ENCODE measurements at places on chromosomes 7 and 10.

- peak; percentile 44 for DNase-seq
Measured at GRCh38 chr10:98309366-98310355, 41.7 kb upstream of the LOXL4 start.

GRCh38 chr10:128203028-128203427, 76.8 kb upstream of the MKI67 start:
- no peak for DNase-seq

DNA sequence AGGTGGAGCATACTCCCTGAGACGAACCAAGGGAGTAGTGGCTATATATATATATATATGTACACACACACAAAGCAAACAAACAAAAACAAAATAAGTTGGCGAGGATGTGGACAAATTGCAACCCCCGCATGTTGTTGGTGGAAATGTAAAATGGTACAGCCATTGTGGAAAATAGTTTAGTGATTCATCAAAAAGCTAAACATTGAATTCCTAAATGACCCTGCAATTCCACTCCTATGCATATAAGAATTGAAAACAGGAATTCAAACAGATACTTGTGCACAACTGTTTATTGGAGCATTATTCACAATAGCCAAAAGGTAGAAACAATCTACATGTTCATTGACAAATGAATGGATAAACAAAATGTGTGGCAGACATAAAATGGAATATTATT, 407.9 kb downstream of the KCNMA1 start:
- no peak for DNase-seq

DNA sequence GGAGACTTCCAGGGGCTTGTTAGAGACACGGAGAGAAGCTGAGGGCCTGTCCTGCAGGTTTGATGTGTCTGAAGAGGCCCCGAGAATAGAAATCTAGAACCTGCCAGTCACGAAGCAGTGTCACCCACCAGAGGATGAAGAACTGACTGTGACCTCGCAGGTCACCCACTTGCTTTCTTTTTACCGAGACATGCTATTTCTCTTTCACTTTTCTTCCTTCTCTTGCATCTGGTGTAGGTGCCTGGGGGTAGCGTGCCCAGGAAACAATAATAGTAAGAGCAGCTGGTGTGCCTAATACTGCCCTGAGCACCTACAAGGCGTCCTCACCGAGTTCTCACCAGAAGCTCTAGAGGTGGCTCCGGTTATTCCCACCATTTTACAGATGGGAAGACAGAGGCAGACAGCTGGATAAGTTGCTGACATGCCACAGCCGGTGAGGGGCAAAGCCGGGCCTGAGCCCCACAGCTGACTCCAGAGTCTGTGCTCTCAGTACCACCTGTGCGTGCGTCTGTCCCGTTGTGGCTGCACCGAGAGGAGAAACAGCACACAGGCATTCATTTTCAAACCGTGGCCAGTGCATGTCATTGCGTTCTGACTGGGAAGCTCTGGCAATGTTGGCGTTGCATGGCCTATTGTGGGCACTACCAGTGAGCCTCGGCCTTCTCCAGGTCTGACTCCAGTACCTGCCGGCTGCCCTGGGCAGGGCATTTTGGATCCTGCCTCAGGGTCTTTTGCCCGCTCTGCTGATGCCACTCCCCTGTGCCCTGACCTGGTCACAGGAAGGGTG, 7.8 kb downstream of the CHST3 start:
- DNase-seq: no peak

DNA sequence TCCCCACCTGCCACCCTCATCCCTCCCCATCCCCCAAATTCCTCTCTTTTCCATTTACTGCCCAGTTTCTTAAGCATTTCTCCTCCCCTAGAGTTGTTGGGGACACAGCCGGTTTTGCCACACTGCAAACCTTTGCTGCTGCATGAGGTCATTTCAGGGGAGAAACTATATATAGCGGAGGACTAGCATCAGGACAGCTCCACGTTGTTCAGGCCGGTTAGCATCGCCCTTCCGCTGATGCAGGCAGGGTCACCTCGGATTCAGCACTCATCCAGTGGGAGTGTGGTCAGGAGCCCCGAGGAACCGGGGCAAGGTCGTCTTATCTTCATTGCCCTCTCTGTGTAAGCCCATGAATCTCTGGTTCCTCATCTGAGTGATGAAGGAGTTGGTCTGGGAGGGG, 15.6 kb downstream of the UBTD1 start:
- DNase-seq: no peak

DNA sequence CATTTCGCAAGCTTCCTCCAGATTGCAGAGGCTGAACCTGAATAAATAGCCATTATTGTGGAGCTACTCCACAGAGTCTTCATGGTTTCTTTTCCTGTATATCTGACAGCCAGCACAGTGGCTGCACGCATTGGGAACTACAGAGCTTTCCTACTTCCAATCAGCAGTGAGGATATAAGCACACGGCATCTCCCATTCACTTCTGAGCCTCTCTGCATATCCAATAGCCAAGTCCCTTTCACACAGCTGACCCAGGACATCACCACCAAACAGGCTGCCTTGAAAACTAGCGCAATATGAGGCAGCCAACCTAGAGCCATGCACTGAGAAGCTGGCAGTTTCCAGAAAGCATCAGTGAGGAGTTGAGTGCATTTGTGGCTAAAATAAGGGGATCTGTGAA, 11.6 kb downstream of the C10orf90 start:
- DNase-seq: no peak

DNA sequence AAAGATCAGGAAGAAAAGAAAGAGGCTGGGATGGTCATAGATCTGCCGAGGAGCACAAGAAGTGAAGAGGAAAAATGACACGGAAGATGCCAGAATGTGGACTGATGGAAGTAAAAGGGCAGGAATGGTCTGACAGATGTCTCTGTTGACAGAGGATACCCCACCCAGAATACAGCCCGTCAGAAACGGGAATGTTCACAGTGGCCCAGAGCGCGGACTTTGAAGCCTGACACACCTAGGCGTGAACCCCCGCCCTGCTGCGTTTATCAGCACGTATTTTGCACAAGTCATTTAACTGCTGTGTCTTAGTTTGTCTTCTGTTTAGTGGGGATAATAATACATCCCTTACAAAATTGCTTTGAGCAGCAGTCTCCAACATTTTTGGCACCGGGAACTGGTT, 27.1 kb downstream of the AKR1B1 start:
- DNase-seq: no peak

Data from kidney epithelial cell (primary cell).